Parietal lobe (tissue), 2 donors: ENCODE measurements at places on chromosomes 1 and 21. TPM values are rescaled to one million over a fixed set of nuclear protein-coding genes. Genes with fewer than 3 reads are reported as not detected.

Gene PPOX
- total RNA-seq = 26.3 TPM

Gene MROH9
- not detected for total RNA-seq

Gene RHCE
- not detected for total RNA-seq

Gene SELENBP1
- 5.3 TPM for total RNA-seq

Gene WNT3A
- total RNA-seq = not detected

Gene PCBP3
- 8.1 TPM for total RNA-seq

Gene NMNAT1
- 5.9 TPM for total RNA-seq

Gene SORT1
- 82.9 TPM for total RNA-seq

Gene KRTAP19-2
- not detected for total RNA-seq

Gene DCDC2B
- not detected for total RNA-seq

Gene LCE2B
- not detected for total RNA-seq

Gene C1orf141
- not detected for total RNA-seq

Gene AIRE
- total RNA-seq = not detected

Gene SCYL3
- total RNA-seq = 16.6 TPM

Gene DLGAP3
- total RNA-seq = 5.0 TPM

Gene TYW3
- total RNA-seq = 8.5 TPM

Gene KRTAP26-1
- not detected for total RNA-seq
